Stimulated activated CD8-positive, alpha-beta memory T cell treated with anti-CD3 and anti-CD28 coated beads, Interleukin-12 subunit alpha, Interleukin-12 subunit beta, amount 100 ng/mL, for 1 hour (primary cell): ENCODE measurements at places on chromosomes 4 and X.

GRCh38 chr4:154329939-154330338, 161.7 kb downstream of the DCHS2 start:
- no peak for DNase-seq

- no peak for DNase-seq
Observed at GRCh38 chr4:79182209-79182608, 143.7 kb downstream of the NAA11 start.

DNA sequence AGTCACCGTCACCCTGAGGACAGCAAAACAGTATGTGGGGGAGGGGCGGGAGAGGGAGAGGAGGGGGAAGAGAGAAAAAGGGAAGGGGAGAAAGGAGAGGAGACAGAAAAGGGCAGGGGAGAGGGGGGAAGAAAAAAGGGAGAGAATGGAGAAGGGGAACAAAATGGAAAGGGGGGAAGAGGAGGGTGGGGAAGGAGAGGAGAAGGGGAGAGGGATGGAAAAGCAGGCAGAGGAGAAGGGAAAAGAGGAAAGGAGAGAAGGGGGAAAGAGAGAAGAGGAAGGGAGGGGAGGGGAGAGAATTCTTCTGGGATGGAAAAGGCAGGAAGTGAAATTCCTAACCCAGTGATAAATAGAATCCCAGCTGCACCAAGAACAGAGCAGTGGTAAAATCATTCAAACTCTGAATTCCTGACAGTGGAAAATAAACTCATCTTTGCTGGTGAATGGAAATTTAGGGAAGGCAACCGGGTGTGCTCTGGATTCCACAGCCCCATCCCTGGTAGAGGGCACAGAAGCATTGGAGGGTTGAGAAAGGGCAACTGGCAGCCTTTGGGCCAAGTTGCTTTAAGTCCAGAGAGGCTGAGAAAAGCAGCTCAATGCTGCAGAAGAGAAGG, 244.2 kb downstream of the BCOR start:
- no peak for DNase-seq

DNA sequence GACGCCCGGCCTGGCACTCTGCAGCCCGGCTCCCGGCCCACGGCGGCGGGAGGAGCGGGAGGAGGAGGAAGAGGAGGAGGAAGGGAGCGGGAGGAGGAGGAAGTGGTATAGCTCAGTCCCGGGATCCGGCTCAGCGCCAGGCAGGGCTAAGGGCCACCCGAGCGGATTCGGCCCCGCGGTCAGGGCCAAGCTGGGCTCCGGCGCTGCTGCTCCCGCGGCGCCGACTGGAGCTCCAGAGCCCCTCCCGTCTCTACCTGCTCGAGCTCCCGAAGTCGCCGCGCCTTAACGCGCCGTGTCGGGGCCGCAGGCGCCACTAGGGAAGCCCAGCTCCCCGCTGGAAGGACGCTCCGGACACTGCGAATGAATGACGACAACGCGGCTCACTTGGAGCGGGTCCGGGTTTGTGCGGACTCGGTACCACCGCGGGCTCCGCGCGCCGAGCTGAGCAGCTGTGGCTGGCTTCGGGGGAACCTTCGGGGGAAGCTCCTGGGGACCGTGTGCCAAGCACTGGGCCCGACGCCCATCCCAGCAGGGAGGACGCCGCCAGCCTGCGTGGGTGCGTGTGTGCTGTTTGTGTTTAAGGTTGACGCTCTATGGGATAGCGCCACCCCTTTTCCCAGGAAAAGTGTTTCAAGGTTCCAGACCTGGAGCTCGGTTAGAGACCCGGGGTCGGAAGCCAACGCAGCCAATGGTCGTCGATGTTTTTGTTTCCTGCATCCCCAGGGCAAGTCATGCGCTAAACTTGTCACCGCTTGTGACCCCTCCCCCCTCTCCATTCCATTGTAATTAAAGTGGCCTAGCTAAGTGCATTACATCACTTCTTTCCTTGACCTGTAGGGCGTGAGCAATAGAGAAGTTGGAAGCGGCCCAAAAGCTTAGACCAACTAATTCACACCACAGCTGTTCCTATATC, at the start of gene TBC1D9:
TSS of gene TBC1D9 (minus strand) at position 67 of the 913 bp plus-strand sequence. CDS start 340 bp downstream, outside the sequence.
- no peak for DNase-seq

DNA sequence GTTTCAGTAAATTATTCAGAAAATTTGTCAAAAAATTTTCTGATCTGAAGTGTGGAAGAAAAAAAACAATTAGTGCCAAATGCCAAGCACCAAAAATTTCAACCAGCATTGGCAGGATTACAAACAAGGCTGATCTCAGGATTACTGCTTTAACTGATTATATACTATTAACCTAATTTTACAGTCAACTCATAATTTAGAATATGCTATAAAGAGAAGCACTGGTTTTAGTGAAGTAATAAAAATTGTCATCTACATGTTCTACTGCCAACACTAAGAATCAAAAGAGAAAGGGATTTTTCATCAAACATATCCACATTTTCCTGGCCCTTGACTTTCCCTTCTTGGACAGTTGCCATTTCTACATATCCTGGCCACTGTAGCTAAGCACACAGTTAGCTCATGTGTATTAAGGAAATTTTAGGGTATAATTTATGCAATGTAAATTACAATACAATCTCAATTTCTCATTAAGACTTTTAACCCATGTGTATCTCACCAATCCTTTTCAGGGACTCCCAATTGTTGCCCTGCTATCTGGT, 33.8 kb downstream of the THOC2 start:
- no peak for DNase-seq

DNA sequence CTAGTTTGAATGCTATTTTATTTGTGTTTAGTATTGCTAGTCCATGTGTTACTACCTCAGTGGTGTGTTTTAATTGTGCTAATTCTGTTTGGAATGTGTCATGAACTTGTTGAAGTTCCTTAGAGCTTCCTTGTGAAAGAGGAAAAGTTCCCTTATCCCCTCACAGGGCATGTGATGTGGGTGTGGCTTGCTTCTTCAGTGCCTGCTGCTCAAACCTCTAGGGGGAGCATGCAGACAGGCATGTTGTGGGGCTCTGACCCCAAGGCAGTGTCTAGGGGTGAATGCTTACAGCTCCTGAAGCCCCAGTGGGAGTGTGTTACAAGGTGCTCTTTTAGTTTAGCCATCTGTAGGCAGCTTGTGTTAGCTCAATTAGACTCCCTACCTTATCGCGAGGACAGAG, 86.5 kb downstream of the MAGED4 start:
- DNase-seq, result no peak

DNA sequence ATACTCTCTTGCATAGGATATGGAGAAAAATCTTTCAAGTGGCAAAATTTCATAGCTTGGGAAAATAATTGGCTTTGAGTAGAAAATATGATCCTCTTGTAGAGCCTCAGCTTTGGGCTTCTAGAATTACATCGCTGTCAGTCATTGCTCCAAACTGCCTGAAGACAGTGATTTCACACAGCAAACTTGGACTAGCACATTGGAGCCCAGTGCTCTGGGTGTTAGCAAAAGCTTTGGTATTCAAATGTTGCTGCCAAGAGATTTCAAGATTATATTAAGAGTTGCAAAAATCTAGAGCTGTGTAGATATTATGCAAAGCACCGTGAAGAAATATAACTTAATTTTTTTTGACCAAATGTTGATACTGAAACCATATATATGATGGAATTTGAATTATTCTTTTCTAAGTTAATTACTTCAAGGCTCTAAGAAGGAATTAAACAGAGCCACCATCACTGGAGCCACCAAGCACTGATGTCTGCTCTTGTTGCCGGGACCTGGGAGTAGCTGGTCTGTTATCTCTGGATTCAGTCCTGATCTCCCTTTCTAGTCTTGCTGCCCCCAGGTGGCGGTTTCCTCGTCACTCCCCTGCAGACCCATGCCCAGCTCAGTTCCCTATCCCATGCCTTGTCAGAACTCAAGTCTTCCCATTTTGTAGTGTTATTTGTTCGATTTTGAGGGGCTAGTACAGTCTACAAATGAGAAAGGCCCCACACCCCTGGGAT, 260.7 kb upstream of the SFRP2 start:
- no peak for DNase-seq

GRCh38 chr4:167897116-167897515, 195.2 kb upstream of the ANXA10 start:
- no peak for DNase-seq

GRCh38 chr4:20091781-20092180, 159.9 kb upstream of the SLIT2 start:
- DNase-seq, result no peak

GRCh38 chr4:128322311-128322710, 34.7 kb upstream of the PGRMC2 start:
- DNase-seq, result no peak

GRCh38 chrX:42943051-42943974, 165.3 kb upstream of the PPP1R2C start:
- no peak for DNase-seq

DNA sequence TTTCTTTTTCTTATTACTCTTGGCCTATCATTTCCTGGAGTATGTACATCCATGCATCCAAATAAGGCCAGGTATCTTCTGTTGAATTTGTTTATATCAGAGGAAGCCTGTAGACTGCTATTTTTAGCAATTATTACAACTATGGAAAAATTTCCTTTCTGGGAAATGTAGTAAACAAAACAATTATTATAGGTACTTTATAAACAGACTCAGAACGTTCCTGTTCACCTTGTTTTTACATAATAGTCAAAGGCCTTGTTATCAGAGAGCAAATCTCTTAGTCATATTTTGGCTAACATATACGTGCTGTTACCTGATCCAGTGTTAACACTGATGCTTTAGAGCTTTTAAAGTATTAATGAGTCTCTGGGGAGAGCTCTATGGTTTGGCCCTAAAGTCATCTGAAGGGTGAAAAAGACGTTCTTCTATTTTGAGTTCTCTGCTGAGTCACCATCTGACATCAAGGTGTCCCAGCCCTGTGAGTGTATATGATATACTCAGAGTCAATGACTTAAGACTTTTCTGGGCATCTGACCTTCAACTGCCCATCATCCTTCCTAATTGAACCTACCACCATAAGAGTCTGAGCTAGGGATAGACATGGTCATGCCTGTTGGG, 7.3 kb downstream of the SPARCL1 start:
- no peak for DNase-seq

DNA sequence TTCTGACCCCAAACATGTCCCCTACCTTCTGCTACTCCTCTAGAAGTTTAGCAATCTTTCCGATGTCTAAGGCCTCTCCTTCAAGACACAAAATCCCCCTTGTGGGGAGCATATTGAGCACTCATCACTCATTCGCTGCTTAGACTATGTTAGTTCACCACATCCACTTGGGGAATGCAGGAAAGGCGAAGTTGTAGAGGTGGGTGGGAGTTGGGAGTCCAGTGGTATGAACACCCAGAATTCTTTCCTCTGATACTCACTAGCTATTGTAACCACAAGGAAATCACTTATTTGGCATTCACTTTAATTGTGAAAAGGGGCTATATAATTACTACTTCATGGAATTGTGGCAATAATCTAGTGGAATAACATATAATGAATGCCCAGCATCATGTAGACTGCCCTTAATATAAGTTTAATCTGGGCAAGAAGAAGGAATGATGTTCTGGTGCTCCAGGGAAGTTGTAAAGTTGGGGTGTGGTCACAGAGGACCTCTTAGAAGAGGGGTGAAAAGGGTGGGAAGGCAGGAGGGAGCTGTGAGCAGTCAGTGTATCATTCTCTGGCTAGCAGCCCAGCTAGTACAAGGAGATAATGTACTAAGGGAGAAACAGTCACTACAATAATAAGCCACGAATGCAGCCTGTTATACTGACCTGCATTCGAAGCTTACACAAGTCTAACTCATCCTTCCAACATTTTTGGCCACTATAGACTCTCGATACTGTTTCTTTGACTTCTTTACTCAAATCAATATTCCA, 468.2 kb upstream of the DIPK2B start:
- DNase-seq, result no peak

DNA sequence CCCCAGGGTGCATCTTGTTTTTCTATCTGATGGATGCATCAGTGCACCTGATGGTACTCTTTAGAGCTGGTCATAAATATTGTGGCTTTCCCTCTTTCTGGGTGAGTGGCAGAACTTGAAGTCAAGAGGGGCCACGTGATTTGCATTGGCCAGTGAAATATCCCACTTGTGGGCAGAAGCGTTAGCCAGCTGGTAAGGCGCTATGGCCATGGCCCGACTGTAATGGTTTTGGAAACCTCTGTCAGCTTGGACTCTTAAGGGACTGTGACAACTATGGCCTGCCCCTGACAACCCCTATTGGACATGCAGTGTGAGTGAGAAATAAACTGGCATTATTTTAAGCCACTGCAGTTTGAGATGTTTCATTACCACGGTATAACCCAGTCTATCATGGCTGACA, 72.8 kb downstream of the SEL1L3 start:
- no peak for DNase-seq

DNA sequence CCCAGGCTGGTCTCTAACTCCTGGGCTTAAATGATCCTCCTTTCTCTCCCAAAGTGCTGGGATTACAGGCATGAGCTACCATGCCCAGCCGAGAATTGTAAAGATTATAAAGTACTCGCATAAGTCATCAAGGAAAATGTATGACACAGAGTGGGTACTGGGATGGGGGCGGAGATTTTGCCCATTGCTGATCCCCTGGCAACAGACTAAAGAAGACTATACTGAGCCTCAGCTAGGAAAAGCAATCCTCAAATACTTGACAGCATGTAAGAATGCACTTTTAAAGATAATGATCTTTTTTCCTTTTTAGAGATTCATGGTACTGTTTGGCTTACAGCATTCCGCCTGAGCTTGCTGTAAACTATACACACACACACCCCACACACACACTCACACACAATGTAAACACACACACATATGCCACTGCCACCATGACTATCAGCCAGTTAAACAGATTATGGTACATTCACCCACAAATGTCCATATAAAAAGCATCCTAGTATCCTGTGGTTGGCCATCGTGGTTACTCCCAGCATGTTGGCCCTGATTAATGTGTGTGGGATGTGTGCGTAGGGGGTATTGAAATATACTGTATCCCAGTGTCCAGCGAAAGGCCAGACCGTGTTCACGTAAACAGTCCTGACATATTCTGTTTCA, 113.0 kb downstream of the AMELX start:
- DNase-seq, result no peak

GRCh38 chrX:7218321-7219152, 70.6 kb upstream of the PUDP start:
- DNase-seq, result no peak

GRCh38 chrX:68490644-68491043, 8.2 kb upstream of the YIPF6 start:
- no peak for DNase-seq

DNA sequence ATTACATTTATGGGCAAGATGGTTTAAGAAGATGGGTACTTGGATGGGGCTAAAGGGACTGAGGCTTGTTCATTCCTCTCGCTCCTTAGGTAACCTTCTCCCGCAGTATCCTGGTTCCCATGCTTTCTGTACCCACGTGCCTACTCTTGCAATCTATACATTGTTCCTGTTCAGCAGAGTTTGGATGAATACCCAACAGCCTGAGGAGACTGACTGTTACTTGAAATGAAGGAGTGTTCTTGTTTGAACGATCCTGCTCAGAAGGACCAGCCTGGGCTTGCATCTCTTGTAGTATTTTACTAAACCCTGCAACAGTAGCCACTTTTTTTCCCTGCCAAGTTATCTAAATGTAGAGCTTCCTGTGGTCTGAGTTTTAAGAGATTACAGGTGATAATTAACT, 33.7 kb upstream of the ADH6 start:
- no peak for DNase-seq

DNA sequence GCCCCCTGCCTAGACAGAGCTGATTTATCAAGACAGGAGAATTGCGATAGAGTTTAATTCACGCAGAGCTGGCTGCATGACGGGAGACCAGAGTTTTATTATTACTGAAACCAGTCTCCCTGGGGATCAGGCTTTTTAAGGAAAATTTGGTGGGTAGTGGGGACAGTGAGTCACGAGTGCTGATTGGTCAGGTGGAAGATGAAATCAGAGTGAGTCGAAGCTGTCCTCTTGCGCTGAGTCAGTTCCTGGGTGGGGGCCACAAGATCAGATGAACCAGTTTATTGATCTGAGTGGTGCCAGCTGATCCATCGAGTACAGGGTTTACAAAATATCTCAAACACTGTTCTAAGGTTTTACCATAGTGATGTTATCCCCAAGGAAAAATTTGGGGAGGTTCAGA, 36.6 kb downstream of the MYOZ2 start:
- DNase-seq, result no peak
